Left lung (tissue), 14 donors: ENCODE measurements at places on chromosomes 2 and 18.

- no peak for DNase-seq
Observed at GRCh38 chr2:22897428-22897827, 487.6 kb upstream of the KLHL29 start.

DNA sequence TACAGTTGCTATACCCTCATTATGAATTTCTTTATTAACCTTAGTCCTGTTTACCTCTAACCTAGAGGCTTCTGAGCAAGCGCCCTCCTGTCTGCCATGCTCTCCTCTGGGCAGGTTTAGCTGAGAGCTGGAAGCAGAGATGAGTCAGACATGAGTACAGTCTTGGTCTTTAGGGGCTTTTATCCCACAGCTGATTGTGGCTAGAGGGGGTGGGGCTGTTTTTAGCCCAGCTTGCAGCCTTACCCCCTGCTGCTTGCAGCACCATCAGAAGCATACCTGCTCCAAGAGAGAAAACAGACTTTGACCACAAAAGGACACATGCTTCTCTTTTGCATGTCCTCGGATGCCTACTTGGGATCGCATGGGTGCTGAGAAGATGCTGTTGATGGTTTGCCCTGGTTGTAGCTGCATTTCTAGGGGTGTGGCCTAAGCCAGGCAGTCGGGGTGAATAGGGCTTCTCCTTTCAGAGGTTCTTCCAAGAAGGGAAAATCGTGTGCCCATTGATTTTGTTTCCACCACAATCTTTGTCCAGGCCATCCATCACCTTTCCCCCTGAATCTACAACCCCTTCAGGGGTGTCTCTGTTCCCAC, 115.0 kb upstream of the LGALSL start:
- no peak for DNase-seq

GRCh38 chr2:174145827-174146226, 102.5 kb downstream of the OLA1 start:
- no peak for DNase-seq

DNA sequence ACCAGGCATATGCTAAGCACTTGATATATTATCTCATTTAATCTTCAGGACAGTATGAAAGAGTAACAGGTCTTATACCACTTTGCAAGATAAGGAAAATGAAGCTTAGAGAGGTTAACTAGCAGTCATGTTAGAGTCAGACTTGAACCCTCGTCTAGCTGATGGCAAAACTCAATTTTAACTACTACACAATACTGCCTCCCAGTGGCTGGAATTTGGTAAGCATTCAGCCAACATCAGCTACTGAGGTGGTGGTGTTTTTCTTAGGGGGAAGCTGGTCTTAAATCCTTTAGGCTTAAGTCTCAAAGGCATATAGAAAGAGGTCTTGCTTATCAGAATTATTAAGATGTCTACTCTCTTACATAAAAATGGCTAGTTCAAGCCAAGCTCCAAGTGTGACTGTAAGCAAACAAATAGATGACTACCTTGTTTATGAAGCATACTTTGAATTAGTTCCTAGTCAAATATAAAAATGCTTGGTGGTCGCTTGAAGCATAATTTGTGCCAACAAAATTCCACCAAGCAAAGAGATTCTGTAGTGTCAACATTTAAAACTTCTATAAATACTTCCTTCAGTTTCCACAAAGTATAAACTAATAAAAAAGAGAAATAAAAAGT, 325.4 kb upstream of the FIGN start:
- DNase-seq, result no peak

DNA sequence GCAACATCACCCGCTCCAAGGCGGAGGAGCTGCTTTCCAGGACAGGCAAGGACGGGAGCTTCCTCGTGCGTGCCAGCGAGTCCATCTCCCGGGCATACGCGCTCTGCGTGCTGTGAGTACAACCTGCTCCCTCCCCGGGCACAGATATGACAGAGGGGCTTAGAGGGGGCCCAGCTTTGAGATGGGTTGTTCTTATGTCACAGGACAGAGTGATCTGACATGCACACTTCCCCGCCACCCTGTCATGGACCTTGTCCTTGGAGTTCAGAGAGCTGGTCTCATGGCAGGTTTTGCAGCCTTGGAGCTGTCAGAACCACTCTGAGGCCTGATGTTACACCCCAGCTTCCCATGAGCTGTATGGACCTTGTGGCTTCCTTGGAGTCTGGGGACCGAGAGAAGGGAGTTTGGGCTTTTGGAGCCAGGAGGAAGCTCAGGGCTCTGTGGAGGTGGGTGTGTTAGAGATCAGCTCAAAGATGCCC, 398 bp downstream of the INPP5D start:
- no peak for DNase-seq

DNA sequence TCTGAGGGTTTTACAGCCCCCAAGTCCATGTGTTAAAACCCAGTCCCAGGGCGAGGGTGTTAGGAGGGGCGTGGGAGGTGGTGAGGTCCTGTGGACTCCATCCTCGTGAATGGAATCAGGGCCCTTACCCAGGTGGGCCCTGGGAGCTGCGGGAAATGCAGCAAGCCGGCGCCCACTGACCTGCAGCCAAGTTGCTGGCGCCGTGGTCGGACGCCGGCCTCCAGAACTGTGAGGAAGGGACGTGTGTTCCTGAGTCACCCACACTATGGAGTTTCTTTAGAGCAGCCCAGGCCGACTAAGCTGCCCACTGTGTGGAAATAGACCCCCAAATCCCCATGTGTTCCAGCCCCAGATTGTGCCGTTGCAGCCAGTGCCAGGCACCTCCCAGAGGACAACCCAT, 26.4 kb downstream of the CTDP1 start:
- no peak for DNase-seq

DNA sequence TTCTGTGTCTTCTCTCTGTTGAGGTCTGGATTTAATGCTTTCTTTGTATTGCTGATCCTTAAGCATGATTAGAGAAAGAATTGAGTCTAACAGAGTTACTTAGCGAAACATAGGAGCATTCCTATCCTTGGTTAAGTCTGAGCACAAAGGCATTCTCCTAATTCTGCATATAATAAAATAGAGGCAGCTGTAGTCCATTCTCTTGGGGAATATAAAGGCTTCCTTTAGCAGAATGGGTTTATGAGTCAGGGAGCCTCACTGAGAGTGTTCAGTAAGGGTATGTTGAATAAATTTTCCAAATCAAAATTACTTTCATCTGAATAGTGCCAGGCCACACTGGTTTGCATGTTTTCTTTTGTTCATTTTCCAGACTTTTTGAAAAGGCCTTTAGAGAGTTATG, 101.5 kb downstream of the GALNT1 start:
- DNase-seq, result no peak

- no peak for DNase-seq
Observed at GRCh38 chr18:23138471-23138870, 3.2 kb downstream of the CABLES1 start.

DNA sequence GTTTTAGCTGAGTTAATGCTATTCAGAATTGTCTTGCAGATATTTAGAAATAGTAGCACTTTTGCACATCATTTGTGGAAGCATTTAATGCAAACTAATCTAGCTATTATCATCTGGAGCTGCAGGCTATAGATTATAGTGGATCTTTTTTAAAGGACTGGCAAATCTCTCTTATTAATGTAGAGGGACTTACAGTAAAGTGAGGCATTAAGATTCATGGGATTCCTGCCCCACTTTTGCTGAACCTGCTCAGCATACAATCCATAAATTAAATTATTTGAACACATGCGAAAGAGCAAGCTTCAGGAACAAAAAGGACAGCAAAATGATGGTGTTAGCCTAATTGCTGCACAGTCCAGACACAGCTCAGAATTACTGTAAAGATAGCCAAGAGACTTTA, 477.7 kb downstream of the DCDC2C start:
- no peak for DNase-seq

GRCh38 chr18:44781886-44782285, 101.2 kb downstream of the SETBP1 start:
- DNase-seq, result peak; percentile 41

DNA sequence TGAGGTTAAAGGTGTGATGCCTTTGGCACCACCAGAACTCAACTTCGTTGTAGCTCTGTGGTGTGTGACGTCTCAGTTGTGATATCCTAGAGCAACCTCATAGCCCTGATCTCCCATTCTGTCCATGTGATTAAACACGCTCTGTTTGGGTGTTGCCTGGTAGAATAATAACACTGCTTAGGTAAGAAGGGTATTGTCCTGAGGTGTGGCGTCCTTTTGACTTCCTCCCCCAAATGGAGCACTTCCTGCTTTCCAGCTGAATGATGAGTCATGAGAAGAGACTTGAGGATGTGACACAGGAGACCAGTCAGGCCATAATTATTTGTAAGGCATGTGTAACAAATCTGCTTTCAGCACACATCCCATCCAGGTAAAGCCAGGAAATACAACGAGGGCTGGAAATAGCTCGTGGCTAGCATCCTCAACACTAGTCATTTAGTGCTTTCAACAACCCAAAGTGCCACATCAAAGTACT, 100.7 kb downstream of the RAPGEF4 start:
- DNase-seq, result peak; percentile 18

GRCh38 chr2:234072454-234072853, 22.0 kb downstream of the SPP2 start:
- DNase-seq, result no peak

DNA sequence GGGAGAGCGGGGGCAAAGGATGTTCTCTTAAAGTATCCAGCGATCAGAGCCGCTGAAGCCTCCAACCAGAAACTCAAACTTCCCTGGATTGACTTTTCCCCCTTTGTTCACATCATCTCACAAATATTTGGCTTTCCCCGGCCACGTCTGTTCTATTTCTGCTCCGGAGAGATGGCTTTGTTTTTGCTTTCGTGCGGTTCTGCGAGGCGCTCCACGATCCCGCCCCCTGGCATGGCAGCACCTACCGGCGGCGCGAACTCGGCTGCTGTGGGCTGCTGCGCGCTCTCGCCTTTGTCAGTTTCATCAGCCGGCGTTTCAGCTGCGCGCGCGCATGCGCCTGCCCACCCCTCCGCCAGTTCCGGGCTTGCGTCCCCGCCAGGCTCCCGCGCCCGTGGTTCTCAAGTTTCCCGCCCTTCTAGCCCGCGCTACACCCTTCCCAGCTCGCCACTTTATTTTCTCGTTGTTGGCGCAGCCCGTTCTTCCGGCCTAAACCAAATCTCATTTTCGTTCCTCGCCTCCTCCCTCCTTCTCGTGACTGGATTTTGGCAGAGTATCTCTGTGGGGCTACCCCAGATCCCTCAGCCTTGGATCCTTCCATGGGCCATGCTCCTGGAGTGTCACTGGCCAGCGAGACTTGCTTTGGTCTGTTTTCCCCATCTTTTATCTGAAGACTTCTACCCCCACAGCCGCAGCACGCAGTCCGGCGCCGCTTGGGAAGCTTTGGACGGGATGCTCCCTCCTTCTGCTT, 98.0 kb downstream of the INSIG2 start:
- peak; percentile 81 for DNase-seq

DNA sequence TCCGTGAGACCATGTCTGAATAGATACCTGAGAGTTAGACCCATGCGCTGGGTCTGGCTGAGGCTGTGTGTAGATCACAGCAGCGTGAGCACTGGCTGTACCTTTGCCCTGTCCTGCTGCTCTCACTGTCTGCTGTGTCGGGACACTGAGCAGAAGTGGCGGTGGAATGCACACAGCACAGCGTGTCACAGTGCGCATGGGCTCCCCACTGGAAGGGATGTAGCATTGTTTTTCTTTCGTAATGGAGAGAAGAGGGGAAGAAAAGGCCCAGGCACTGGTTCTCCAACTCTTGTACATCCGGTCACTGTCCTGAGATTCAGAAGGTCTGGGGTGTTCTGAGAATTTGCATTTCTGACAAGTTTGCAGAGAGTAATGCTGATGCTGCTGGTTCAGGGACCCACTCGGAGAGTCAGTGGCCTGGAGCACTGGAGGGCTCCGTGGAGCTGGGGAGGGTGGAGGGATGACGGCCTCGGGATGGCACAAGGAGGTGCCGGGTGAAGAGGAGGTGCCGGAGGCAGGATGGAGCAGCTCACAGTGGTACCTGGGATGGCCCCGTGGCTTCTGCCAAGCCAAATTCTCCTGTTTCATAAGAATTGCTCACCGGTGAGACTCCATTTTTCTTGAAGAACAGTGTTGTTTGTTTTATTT, 252.8 kb downstream of the LDLRAD4 start:
- DNase-seq, result no peak

GRCh38 chr2:204706939-204707338, 161.7 kb downstream of the PARD3B start:
- no peak for DNase-seq

- no peak for DNase-seq
Observed at GRCh38 chr2:213246497-213247281, 37.6 kb upstream of the SPAG16 start.

DNA sequence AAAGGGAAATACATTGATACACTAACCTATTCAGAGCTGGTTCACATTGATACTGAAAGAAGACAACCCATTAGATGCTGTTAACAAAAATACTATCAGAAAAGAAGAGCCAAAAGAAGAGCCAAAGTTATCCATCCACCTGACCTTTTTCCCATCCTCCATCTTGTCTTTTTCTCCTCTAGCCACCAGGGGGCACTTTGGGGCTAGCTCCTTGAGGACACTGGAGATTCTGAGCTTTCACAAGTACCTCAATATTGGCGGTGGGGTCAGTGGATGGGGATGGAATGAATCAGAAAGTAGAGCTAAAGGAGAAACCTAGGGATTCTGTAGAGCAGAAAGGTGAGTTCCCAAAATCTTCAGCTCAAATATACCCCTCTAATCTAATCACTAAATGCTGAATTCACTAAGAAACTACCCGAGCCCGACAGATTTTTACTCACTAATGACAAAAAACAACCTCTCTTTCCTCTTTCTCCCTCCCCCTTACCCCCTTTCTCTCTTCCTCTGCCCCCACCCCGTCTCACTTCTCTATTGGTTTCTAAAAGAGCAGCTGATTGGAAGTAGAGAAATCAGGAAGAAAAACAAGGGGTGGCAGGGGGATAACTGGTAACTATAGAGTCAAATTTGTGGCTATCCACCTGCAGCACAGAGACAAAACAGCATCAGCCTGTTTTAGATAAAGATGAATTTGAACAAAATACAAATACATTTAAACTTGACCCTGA, 203.3 kb downstream of the TCF4 start:
- DNase-seq, result no peak

- no peak for DNase-seq
Observed at GRCh38 chr2:204483608-204484081, 61.6 kb upstream of the PARD3B start.

DNA sequence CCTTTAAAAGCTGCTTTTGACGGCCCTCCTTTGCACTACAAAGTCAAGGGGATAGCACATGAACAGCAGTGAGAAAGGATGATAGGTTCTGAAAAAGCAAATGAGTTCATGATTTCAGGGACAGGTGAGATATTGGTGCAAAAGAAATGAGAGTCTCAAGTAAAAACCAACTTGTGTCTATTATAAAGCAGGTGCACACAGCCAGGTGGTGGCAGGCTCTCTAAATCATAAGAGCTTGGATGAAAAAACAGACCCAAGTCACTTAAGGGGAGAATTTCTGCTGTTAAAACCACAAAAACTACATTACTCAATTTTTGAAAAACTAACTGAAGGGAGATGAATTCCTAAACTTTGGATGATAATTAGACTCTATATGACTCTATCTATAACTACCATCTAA, 201.5 kb downstream of the SP3 start:
- DNase-seq, result no peak

GRCh38 chr2:69514819-69515218, 77.6 kb upstream of the NFU1 start:
- no peak for DNase-seq

DNA sequence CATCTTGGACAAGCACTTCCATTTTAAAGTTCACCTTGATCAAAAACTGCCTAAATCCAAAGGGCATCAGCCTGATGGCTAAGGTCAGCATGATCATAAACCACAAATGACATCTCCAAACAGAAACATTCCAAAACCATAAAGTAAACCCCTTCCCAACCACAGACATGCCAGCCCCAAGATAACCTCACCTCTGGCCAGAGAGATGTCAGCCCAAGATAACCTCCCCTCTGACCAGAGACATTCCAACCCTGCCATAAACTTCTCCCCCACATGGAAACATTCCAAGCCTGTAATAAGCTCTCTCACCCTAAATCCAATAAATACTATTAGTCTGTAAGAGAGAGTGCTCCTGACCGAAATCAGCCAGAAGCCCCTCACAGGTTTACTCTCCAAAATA, 18.6 kb upstream of the MARCO start:
- DNase-seq, result no peak
